NCI-H524 treated with DMSO at 0.1 percent for 48 hours (cell line): ENCODE measurements at places on chromosomes 2 and 18.

- DNase-seq: no peak
These were observed 42.4 kb upstream of the ACKR3 start for GRCh38 chr2:236527159-236527630.

DNA sequence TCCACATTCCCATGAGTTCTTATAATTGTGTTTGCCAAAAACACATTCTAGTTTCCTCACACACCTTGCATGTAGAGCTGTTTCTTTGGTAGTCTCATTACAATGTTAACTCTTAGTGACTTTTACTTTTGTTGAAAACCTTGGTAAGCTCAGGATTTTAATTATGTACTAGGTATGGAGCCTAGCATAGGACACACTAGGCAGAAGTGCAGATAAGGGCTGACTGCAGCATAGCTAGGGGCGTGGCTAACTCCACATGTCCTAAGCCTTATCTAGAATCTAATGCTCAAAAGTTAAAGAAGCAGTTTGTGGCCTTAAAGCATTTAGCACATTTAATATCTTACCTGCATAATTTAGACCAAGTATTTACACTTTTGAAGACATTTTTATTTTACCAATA is 153.7 kb upstream of the FBXO11 start:
- DNase-seq: no peak

DNA sequence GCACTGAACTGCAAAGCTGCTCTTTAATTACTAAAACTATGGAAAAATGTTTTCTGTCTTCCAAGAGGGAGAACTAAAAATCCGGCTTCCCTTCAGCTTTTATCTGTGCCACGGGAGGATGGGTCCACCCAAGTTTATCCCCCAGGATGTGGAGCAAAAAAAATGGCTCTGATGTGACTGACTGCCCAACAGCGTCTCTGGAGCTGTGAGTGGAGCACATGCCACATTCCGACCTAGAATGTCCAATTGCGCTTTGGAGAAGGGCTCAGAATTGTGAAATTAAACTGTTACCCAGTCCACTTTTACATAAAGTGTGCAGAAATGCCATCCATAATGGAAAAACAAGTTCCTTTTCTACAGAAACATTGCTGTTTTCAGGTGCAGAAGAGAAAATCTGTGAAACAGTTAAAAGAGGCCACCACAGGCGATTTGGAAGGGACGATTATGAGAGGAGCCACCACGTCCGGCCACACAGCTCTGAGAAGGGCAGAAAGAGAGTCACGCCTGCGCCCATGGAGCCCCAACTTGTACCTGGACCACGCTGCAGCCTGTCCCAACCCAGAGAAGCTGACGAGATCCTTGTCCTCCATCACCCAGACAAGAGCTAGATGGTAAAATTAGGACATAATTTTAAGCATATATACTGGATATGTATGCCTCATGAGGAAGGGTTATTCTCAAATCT is 99.9 kb upstream of the TPO start:
- DNase-seq: no peak

DNA sequence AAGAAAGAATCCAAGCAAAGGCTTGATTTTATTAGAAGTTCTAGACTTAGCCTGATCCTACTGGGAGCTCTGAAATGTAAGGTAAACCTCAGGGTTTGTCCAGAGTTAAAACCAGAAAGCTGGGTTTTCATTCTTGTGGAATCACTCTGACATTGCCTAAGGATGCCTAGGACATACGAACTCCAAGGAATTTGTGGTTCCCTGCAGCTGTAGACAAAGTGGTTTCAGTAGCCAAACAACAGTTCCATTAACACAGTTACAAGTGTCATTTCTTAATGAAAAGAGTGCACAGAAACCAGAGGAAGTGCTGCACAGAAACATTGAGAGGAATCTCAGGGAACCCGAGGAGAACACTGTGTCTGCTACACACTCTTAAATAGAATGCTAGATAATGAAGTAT is 221.4 kb upstream of the ST6GAL2 start:
- no peak for DNase-seq

- DNase-seq: no peak
These were observed 5.8 kb upstream of the WNT6 start for GRCh38 chr2:218853766-218854165.

- peak; percentile 85 for DNase-seq
These were observed 14.6 kb downstream of the ITGB1BP1 start for GRCh38 chr2:9408641-9409151.

DNA sequence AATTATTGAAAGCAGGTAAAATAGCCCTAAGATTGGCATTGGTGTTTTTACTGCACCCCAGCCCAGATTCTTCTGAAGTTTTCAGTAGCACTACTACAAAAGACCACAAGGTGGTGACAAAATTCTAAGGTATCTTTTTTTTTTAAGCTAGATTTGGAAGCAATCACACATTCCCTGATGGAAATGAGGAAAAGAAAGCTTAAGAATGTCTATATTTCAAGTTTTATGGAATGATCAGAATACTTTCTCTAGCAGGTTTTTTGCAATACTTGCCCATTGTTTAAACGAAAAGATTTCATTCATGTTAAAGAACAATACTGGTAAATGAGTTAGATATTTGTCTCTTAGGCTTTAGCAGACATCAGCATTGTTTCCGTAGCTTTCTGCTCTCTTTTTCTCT is 32.1 kb upstream of the ZNF638 start:
- DNase-seq: no peak

DNA sequence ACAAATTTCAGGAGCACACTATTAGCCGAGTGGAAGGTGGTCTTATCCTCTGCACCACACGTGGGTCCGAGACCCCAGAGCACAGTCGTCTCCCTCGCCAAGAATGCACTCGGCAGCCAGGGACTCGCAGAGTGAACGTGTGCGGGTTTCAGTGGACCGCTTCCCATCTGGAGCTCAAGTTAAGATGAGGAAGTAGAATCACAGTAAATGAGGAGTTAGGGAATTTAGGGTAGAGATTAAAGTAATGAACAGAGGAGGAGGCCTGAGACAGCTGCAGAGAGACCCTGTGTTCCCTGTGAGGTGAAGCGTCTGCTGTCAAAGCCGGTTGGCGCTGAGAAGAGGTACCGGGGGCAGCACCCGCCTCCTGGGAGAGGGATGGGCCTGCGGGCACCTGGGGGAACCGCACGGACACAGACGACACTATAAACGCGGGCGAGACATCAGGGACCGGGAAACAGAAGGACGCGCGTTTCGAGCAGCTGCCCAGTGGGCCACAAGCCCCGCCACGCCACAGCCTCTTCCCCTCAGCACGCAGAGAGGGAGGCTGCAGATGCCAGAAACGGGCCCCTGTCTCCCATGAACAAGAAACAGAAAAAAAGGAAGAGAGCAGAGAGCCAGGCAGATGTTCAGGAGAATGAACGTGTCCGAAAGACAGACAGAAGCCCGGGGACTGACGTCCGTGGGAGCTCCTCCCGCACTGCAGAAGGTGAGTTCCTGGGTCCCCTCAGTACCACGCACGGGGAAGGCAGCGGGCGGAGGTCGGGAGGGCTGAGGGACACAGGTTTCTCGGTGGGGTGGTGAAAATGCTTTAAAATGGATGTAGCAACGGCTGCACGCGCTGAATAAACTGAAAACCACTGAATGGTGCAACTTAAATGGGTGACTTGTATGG is 5.4 kb upstream of the KCNG2 start:
- no peak for DNase-seq

DNA sequence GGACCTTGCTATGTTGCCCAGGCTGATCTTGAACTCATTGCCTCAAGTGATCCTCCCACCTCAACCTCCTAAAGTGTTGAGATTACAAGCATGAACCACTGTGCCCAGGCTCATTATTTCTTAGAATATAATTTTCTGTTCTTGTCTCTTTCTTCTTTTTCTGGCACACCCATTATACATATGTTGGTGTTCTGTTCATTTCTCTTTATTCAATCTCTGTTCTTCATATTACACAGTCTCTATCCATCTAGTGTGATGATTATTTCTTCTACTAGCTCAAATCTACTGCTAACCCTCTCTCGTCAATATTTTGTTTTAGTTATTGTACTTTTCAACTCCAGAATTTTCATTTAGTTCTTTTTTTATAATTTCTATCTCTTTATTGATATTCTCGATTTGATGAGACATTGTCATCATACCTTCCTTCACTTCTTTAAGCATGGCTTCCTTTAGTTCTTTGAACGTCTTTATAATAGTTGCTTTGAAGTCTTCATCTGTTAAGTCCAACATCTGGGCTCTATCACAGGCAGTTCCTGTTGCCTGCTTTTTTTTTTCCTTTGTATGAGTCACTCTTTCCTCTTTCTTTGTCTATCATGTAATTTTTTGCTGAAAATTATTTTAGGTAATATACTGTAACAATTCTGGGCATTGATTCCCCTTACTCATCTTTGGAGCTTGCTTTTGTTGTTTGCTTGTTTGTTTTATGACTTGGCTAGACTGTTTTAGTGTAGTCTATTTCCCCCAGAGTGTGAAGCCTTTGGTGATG is 196.4 kb upstream of the NABP1 start:
- DNase-seq: no peak

GRCh38 chr2:132875193-132875592 is 205.2 kb upstream of the LYPD1 start:
- no peak for DNase-seq

DNA sequence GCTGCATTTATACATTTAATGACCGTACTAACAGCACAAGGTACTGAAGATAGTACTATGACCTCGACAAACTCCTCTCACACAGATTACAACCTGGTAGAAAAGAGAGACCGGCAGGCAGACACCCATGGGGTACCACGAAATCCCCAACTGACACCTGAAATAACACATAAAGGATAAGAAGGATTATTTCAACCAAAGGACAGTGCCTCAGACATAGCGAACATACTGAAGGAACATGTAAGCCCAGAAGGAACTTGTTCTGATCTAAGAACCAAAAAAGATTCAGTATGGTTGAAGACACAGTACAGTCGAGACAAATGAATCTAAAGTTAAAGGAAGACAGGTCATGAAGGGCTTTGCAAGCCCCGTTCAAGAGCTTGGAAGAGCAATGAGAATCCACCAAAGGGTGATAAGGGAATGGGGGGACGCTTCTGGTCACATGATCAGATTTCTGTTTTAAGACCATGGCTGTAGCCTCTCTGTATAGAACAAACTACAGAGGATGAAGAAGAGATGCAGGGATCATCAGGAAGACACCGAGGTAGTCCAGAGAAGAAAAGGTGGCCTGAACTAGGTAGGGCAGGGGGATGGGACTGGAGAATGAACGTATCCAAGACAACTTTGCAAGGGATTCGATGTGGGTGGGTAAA is 902 bp downstream of the MCFD2 start:
- DNase-seq: no peak

DNA sequence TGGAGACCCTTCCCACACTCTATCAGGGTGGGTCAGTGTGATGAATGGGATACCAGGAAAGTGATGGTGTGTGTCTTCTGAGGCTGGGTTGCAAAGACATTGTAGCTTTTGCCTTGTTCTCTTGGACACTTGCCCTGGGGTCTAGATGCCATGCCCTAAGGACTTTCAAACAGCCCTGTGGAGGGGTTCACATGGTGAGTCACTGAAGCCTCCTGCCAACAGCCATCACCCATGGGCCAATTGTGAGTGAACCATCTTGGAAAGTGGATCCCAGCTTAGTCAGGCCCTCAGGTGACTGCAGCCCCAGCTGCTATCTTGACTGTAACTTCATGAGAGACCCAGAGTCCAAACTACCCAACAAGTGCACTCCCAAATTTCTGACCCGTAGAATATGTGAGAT is 25.8 kb upstream of the IGFBP5 start:
- DNase-seq: no peak

DNA sequence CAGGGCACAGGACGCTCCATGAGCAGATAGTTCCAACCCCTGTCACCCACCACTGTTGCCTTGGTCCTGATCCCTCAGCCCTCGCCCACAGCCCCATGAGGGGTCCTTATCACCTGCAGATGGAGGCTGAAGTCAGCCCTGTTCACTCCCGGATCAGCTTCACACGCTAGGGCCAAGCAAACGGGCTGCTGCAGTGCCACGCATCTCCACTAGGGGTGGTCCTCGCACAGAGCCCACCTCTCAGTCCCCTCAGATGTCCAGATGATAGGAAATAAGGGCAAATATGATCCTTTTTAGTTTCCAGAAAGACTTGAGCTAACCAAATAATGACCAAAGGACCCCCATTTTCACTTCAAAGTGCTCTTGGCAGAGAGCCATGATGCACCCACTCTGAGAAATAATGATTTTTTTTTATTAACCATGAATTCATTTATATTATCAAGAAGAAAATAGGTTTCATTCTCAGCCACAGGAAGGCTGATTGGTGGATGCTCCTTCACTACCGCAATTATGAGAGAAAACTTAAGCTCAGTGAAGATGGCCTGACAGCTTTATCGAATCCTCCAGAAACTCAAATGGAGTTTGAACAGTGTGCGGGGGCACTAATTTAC is 71.9 kb upstream of the KLHL29 start:
- DNase-seq: no peak

DNA sequence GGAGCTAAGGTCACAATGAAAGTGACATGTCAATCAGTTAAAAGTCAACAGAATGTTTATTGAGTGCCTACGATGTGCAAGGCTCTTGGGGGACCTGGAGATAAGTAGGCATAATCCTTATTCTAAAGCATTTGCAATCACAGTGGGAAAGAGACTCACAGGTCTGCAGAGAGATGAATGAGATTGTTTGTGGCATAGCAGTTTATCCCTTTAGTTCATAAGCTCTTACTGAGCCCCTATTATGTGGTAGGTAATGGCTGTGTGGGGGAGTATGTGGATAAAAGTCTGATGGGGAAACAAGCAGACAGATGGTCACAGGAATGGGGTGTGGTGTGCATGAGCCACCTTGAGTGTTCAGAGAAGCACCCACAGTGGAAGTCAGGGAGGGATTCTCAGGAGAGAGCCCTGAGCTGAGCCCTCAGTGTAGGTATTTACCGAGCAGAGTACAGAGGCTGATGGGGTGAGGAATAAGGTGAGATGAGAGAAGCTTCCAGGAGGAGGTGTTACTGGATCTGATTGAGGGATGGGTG is 48.1 kb downstream of the EMILIN2 start:
- no peak for DNase-seq

GRCh38 chr2:67707896-67708295 is 310.8 kb downstream of the ETAA1 start:
- no peak for DNase-seq

- no peak for DNase-seq
These were observed 26.2 kb downstream of the ADI1 start for GRCh38 chr2:3492951-3493614.

- no peak for DNase-seq
These were observed 29.6 kb upstream of the DSC3 start for GRCh38 chr18:31072175-31072574.

DNA sequence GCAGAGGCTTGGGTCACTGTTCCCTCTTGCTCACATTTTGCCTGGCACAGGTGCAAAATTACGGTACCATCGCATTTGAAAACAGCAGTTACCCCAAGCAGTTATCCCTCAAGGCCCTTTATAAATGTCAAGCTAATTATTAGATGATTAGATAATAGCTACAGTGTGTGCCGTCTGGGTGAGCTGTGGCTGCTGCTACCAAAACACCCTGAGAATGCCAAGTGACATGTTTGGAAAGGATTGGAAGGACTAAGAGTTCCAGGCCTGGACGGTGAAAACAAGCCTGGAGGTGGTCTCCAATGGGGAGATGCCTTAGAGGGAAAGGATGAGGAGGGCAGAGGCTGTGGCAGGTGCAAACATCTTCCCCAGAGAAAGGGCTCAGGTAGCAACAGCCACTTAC is 120.6 kb downstream of the CAPN13 start:
- no peak for DNase-seq

- no peak for DNase-seq
These were observed 255.4 kb upstream of the SKOR2 start for GRCh38 chr18:47506897-47507296.
